ENCODE measurements at places on chromosomes 3 and 15. TPM values are rescaled to one million over a fixed set of nuclear protein-coding genes. Genes with fewer than 3 reads are reported as not detected.

The FGD5 gene
- polyA plus RNA-seq: not detected

The LPP gene
- polyA plus RNA-seq: 7.6 TPM

The PPP2R3A gene
- polyA plus RNA-seq: 0.09 TPM

DNA sequence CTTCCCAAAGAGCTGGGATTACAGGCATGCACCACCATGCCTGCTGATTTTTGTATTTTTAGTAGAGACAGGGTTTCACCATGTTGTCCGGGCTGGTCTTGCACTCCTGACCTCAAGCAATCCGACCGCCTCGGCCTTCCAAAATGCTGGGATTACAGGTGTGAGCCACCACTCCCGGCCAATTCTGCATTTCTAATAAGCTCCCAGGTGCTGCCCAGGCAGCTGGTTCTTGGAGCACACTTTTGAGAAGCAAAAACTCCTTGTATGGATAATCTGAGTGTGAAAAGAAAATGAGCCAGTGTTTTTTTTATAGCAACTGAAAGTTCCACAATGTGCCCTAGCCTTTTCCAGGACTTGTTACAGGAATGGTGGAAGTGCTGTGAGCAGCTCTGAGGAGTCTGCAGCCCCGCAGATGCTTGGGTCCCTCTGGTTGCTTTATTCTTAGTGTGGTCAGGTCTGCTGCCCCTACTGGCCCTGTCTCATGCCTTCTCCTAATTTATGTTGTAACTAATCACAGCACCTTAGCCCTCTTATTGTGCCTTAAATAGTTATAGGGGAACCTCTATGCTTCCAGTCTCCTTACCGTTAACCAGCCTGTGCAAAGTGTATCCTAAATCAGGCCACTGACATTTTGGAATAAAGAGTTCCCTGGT, 13.5 kb upstream of the KCNAB1 start:
- H3K36me3 ChIP-seq: no peaks in the 10 kb centered on the region
- H3K27me3 ChIP-seq: no peaks in the 10 kb centered on the region
- no peak for DNase-seq
- H3K27ac ChIP-seq: no peak overlapping the region
- H3K4me1 ChIP-seq: no peaks in the 10 kb centered on the region

- peaks cover 28% of the 10 kb centered on the region for H3K4me1 ChIP-seq
- no peaks in the 10 kb centered on the region for H3K36me3 ChIP-seq
- no peak overlapping the region for H3K4me3 ChIP-seq
- no peaks in the 10 kb centered on the region for H3K27me3 ChIP-seq
Observed at GRCh38 chr3:119586733-119587172, 7.5 kb downstream of the ADPRH start.

- no peak for DNase-seq
- H3K27ac ChIP-seq: no peak overlapping the region
- no peak overlapping the region for H3K4me3 ChIP-seq
- H3K4me1 ChIP-seq: peaks cover 6% of the 10 kb centered on the region
Observed at GRCh38 chr3:110625201-110625747, 446.3 kb upstream of the NECTIN3 start.

- no peak for DNase-seq
- H3K4me1 ChIP-seq: peaks cover 4% of the 10 kb centered on the region
- H3K4me3 ChIP-seq: no peak overlapping the region
- H3K27me3 ChIP-seq: no peaks in the 10 kb centered on the region
- H3K36me3 ChIP-seq: no peaks in the 10 kb centered on the region
Observed at GRCh38 chr3:187798531-187799530, 53.6 kb upstream of the BCL6 start.

GRCh38 chr3:46078712-46079400, 51.6 kb upstream of the XCR1 start:
- DNase-seq: peak; percentile 91
- H3K4me1 ChIP-seq: peaks cover 2% of the 10 kb centered on the region
- no peak overlapping the region for H3K4me3 ChIP-seq
- H3K36me3 ChIP-seq: no peaks in the 10 kb centered on the region

- H3K4me3 ChIP-seq: no peak overlapping the region
- no peak for DNase-seq
- H3K27ac ChIP-seq: no peak overlapping the region
- peaks cover 6% of the 10 kb centered on the region for H3K27me3 ChIP-seq
- H3K4me1 ChIP-seq: peaks cover 6% of the 10 kb centered on the region
- no peaks in the 10 kb centered on the region for H3K36me3 ChIP-seq
Observed at GRCh38 chr15:99019558-99020540, 12.3 kb upstream of the PGPEP1L start.

GRCh38 chr3:61535826-61536225, 25.5 kb upstream of the PTPRG start:
- no peak overlapping the region for H3K27ac ChIP-seq
- no peaks in the 10 kb centered on the region for H3K4me1 ChIP-seq
- H3K27me3 ChIP-seq: no peaks in the 10 kb centered on the region
- DNase-seq: no peak
- no peaks in the 10 kb centered on the region for H3K36me3 ChIP-seq

GRCh38 chr15:71195242-71195641, 80.0 kb downstream of the THSD4 start:
- H3K36me3 ChIP-seq: no peaks in the 10 kb centered on the region
- H3K27ac ChIP-seq: no peak overlapping the region
- DNase-seq: no peak
- H3K4me3 ChIP-seq: no peak overlapping the region
- no peaks in the 10 kb centered on the region for H3K27me3 ChIP-seq

DNA sequence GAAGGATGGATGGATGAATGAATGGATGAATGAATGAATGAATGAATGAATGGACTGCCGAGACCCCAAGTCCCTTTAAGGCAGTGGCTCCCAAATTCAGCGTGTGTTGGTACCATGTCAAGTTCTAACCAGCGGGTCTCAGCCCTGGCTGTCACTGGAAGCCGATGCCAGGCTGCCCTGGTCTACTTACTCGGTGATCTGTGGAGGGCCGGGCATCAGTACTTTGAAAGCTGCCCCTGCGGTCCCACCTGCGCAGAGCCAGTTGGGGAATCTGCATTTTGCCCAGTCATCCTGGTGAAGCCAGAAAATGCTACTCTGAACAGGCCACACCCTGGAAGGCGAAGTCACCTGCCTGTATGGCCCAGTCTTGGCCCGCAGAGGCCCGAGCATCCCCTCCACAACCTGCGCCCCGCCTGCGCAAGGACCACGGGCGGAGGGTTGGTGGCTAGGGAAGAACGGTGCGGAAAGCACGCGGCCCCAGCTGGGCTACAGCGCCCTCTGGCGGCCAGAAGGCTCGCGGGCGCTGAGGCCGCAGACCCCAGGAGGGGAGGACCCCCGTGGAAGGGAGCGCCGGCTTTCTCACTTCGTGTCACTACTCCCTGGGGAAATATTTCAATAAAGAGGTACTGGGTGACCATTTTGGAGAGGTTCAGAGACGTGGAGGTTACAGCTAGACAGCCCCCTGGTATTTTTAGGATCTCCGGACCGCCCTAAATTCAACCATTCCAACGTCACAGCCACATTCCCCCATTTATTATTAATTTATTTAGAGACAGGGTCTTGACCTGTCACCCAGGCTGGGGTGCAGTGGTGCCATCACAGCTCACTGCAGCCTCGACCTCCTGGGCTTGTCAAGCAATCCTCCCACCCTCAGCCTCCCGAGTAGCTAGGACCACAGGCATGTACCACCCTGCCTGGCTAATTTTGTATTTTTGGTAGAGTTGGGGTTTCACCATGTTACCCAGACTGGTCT, 34.9 kb downstream of the PRKCD start:
- H3K4me3 ChIP-seq: no peak overlapping the region
- H3K4me1 ChIP-seq: peaks cover 56% of the 10 kb centered on the region
- peaks cover 3% of the 10 kb centered on the region for H3K36me3 ChIP-seq
- no peaks in the 10 kb centered on the region for H3K27me3 ChIP-seq
- peak; percentile 81 for DNase-seq
- H3K27ac ChIP-seq: no peak overlapping the region

DNA sequence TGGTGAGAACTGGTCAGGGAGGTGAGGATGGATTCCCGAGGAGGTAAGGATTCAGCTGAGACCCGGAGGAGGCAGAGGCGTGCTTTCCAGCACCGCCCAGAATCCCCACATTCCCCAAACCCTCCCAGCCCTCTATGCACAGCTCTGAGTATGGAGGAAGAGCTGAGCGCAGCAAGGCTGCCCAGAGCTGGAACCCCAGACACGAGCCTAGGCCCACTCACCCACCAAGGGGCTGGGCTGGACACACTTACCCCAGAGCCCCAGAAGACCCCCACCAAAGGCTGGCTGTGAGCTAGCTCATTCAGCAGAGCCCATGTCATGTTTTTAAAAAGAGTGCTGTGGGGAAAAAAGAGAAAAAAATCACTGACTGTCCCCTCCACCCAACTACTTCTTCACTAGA, 271.5 kb downstream of the XXYLT1 start:
- no peak overlapping the region for H3K27ac ChIP-seq
- no peak for DNase-seq
- no peaks in the 10 kb centered on the region for H3K36me3 ChIP-seq
- H3K4me1 ChIP-seq: peaks cover 21% of the 10 kb centered on the region

DNA sequence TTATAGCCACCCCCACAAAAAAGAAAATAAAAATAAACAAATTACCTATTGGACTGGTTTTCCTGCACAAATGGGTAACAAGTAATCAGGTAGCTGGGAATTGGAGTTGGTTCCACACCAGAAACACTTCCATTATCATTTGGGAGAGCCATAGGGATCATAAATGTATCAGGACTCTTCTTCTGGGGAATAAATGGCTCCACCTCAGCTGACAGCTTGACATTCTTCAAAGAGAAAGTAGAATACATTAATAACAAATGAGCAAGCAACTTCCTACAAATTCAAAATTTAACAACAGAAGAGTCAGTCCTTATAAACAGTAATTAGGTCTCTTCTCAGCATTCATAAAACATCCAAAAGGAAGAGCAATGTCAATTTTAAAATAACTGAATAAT, 8.7 kb downstream of the SECISBP2L start:
- no peaks in the 10 kb centered on the region for H3K27me3 ChIP-seq
- H3K4me1 ChIP-seq: peaks cover 7% of the 10 kb centered on the region
- no peak overlapping the region for H3K4me3 ChIP-seq
- no peak for DNase-seq
- peaks cover 26% of the 10 kb centered on the region for H3K36me3 ChIP-seq
